ENCODE measurements at places on chromosomes 1 and 21. TPM values are rescaled to one million over a fixed set of nuclear protein-coding genes. Genes with fewer than 3 reads are reported as not detected.

DNA sequence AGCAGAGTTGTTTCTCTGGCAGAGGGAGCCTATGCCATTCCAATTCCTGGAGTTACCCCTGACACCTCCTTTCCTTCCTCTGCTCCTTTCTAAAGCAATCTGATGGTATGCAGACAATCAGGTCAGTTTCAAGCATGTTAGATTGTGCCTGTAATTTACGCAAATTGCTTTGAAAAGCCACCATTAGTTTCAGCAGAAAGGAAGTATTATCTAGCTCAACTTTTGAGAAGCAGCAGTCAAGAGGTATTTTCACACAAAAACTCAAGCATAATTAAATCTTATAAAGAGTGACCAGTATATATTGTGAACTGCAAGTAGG is 2.2 kb downstream of the ERRFI1 start:
- no peak for DNase-seq

GRCh38 chr1:69197816-69198215 is 369.9 kb upstream of the LRRC7 start:
- no peak for DNase-seq

GRCh38 chr1:41358131-41359021 is 2.9 kb upstream of the FOXO6 start:
- DNase-seq, result peak; percentile 59

GRCh38 chr1:50476800-50477199 is 53.6 kb upstream of the DMRTA2 start:
- no peak for DNase-seq

DNA sequence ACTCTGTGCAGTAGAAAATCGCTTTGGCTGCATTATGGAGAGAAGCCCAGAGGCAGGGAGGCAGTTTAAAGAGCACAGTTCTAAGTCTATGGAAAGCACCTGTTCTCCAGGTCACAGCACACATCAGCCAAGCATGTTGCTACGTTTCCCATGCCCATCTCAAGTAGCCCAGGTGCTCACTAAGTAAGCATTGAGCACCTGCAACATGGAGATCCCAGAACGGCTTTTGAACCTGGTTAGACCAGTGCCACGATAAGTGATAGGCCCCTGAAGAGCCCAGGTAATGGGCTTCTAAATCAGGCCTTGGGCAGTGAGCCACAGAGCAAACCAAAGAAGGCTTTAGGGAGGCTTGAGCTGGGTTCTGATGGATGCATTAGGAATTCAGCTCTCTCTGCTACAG is 186.2 kb downstream of the C1orf94 start:
- DNase-seq, result no peak

- no peak for DNase-seq
These were observed 1.8 kb upstream of the TBX15 start for GRCh38 chr1:118989878-118990378.

- DNase-seq, result no peak
These were observed 39.3 kb downstream of the TP73 start for GRCh38 chr1:3691421-3692204.

DNA sequence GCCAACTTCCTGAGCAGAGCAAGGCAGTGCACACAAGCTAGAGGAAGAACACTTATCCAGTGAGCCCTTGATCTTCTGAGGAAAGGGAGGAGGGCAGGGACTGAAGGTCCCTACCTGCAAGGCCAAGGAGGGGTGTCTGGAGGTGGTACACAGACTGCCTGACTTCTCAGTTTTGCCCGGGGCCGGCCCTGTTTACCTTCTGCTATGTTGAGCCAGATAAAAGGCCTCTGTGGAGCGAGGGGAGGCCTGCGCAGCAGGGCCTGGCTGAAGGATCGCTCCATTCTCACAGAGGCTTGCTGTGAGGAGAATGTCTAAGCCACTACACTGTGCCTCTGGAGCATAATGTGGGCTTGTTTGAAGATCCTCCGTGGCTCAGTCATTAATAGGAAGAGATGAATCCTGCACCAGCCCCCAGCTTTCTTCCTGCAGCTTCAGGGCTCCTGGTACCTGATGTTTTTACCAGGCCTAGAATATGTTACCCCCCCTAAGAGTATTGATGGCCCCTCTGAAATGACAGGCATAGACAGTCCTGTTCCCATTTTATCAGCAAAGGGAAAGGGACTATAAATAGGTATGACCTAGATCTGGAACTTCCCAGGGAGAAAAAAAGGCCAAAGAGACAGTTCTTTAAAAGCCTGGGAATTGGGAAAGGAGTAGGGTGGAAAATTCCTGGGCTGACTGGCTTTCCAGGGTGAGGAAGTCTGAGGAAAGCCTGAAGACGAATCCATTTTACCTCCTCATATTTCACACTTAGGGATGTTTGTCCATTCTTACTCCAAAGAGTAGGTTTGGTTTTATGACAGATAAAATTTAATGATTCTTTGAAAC is 4.7 kb downstream of the POGK start:
- DNase-seq, result no peak

GRCh38 chr21:17506951-17507350 is 5.9 kb upstream of the CXADR start:
- DNase-seq, result no peak

- no peak for DNase-seq
These were observed 28.7 kb downstream of the ACBD3 start for GRCh38 chr1:226157761-226158316.

GRCh38 chr1:214178102-214178501 is 102.9 kb upstream of the SMYD2 start:
- no peak for DNase-seq

DNA sequence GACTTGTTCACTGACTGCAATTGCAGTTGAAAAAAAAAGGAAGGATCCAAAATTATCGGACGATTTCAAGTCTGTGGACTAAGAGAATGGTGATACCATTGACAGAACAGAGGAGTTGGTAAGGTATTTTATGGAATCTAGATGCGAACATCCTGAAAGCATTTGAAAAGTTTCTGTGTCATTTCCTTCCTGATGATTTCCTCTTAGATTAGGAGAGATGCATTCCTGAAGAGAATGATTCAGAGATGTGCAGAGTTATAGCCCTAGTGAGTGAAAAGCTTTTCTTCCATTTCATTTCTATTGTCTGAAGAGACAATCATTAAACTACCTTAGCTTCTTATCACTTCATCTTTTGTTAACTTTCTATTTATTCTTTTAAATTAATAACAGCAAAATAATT is 200.0 kb downstream of the KCNK2 start:
- DNase-seq, result no peak

GRCh38 chr1:174190691-174191199 is 31.4 kb downstream of the RABGAP1L start:
- DNase-seq, result no peak

- DNase-seq, result no peak
These were observed 38.5 kb upstream of the LAX1 start for GRCh38 chr1:203726417-203726867.

GRCh38 chr1:188723332-188724020 is 1754.2 kb downstream of the BRINP3 start:
- DNase-seq, result no peak

- no peak for DNase-seq
These were observed 17.4 kb downstream of the ZZZ3 start for GRCh38 chr1:77664939-77665516.

GRCh38 chr1:7420470-7421100 is 350.5 kb upstream of the VAMP3 start:
- DNase-seq, result peak; percentile 12

GRCh38 chr1:232983817-232984567 is 33.6 kb downstream of the NTPCR start:
- peak; percentile 28 for DNase-seq

GRCh38 chr1:196897158-196897828 is 9.4 kb downstream of the CFHR4 start:
- DNase-seq, result no peak

ESRRG gene
- 6.8 TPM for total RNA-seq

PDE4DIP gene
- 46.2 TPM for total RNA-seq

FGGY gene
- total RNA-seq, result 38.8 TPM

RBP7 gene
- 8.5 TPM for total RNA-seq

TCHH gene
- not detected for total RNA-seq

DNALI1 gene
- total RNA-seq, result 11.5 TPM

ERRFI1 gene
- total RNA-seq, result 62.3 TPM

All from ureter (tissue), 1 donor.